ENCODE measurements at places on chromosomes 2 and 18.

- no peak for DNase-seq
Measured at GRCh38 chr2:155747531-155747930, 585.0 kb downstream of the NR4A2 start.

- DNase-seq, result peak; percentile 58
Measured at GRCh38 chr2:157052685-157053224, 204.8 kb upstream of the GALNT5 start.

DNA sequence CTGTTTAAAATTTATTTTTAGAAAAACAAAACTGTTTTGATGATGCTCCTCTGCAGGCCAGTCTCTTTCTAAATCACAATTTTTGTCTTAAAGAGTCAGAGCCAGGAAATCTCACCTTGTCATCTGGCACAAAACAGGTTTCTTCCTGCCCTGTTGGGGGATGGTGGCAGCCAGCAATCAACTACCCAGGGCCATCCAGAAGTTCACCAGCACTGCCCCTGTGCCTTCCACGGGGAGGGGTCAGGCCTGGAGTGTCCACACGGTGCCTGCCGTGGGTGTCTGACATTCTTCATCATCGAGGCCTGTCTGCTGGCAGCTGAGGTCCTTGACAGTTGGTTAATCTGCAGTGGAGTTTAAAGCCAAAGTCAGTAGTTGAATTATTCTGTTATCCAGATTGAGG, 40.0 kb upstream of the BMP10 start:
- no peak for DNase-seq

DNA sequence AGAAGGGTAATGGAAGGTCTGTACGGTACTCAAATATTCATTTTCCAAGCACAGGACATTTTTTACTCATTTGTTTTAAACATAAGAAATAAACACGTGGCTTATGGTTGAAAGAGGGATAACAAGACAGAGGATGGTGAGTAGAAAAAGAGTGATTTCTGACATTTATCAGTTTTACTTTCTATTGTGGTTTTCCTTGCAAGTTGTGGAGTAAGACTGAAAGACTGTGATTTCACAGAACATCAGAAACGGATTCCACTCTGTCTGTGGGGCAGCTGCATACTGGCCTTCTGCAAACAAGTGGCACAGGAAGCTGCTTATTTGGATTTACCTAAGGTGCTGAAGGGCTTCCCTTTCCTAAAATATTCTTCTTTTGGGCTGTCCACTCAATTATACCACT, 122.2 kb upstream of the ITGB6 start:
- DNase-seq, result no peak

GRCh38 chr18:10378688-10379420, 75.6 kb upstream of the APCDD1 start:
- DNase-seq, result no peak

DNA sequence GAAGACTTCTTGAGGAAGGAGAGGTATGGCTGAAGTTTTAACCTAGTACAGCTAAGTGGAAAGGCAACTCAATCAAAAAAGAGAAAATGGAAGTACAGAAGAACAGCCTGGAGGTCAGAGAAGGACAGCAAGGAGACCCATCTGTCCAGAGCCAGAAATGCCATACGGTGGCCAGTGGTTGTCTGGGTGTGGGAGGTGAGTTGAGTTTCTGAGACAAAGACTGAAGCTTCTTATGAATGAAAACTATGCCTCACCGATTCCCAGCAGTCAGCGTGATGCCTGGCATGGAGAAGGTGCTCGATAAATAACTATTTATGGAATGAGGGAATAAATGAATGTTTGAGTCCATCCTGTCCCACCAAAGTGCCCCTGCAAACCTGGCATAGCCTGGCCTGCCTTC, 98.8 kb downstream of the MRO start:
- DNase-seq, result no peak

- no peak for DNase-seq
Measured at GRCh38 chr2:128626760-128627511, 308.3 kb upstream of the HS6ST1 start.

Data from renal cortical epithelial cell (primary cell).